ENCODE measurements at places on chromosomes 2 and 18.

- DNase-seq, result peak; percentile 49
These were observed 194.1 kb downstream of the SS18 start for GRCh38 chr18:25896178-25896780.

GRCh38 chr18:5678779-5679406 is 135.1 kb upstream of the EPB41L3 start:
- DNase-seq, result no peak

DNA sequence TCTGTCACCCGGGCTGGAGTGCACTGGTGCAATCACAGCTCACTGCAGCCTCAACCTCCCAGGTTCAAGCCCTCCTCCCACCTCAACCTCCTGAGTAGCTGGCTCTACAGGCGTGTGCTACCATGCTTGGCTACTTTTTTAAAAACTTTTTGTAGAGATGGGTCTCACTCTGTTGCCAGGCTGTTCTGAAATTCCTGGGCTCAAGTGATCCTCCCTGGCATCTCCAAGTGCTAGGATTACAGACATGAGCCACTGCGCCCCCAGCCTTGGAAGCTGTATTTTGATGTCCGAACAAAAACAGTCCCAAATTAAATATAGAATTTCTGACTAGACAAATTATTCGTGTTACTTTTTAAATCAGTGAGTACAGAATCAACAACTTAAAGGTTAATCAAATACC is 97.4 kb downstream of the ZNF516 start:
- DNase-seq, result no peak

DNA sequence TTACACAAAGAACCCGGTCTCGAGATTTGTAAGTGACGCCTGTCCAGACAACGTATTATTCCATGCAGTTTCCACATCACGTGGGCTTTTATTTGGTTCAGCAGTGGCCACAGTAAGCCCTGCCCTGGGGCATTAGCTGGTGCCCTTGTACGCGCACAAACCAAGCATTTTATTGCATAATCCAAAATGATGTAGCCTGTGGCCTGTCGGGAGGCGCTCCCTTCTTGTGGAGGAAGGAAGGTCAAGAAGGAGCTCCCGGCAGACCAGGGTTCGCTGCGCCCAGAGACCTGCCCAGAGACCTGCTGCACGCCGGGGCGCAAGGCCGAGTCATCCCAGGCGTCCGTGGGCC is 179.6 kb upstream of the ALKAL2 start:
- no peak for DNase-seq

DNA sequence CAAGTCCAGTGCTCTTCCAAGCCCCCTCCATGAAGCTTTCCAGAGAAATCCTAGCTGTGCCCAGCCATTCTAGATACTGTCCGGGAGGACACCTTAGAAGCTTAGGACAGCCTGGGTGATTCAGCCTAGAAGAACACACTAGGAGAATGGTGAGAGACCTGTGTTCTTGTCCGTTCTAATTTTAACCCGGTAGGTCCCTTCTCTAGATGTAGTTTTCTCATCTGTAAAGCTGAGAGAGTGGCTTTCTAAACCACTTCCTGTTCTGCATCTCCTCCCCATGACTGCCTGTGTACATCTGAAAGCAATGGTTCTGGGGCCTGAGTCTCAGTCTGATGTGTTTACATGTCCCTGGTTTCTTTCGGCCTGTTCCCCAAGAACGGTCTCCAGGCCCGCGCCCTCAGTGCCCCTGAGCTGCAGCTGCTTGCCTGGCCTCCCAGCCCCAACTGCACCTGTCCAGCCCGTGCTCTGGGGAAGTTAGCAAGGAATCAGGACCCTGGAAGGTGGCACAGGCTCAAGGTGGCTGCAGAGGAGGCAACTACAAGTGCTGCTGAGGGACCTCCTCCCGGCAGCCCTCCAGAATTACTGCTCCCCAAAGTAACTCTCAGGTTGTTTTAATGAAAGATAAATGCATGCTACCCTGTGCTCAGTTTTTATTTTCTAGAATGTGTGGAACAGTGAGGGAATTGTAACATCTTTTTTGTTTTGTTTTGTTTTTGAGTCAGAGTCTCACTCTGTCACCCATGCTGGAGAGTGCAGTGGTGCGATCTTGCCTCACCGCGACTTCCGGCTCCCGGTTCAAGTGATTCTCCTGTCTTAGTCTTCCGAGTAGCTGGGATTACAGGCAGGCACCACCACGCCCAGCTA is 105.9 kb downstream of the LBH start:
- no peak for DNase-seq

DNA sequence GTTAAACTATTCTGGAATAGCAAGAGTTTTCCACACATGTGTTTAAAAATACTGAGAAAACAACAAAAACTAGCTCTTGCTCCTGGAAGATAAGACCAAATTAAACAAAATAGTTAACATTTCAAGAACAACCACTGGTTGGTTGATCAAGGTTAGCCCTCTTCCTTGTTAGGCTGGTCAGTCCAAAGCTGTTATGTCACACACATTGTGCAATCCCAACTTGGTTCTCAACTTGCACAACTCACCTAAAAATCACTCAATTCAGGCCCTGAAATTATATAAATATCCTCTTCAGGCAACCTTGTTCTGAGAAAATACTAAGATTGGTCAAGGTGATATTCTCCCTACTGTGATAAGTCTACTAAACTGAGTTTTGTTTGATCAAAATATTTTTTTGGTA is 169.7 kb upstream of the LRP1B start:
- no peak for DNase-seq

DNA sequence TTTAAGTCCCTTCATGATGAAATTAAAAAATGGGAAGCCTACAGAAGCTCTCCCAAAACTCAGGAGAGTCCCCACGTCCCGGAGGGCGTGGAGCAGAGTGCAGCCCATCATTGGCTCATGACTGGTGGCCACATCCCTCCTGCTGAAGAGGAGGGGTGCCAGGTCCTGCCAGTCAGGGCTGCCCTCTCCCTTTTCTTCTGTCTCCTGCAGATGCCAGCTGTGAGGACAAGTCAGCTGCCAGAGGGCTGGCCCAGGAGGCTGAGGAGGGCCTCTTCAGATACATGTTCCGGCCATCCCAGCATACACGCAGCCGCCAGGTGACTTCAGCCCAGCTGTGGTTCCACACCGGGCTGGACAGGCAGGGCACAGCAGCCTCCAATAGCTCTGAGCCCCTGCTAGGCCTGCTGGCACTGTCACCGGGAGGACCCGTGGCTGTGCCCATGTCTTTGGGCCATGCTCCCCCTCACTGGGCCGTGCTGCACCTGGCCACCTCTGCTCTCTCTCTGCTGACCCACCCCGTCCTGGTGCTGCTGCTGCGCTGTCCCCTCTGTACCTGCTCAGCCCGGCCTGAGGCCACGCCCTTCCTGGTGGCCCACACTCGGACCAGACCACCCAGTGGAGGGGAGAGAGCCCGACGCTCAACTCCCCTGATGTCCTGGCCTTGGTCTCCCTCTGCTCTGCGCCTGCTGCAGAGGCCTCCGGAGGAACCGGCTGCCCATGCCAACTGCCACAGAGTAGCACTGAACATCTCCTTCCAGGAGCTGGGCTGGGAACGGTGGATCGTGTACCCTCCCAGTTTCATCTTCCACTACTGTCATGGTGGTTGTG is 2.6 kb downstream of the INHA start:
- DNase-seq, result no peak

- DNase-seq, result no peak
These were observed 423.3 kb downstream of the LRP1B start for GRCh38 chr2:141707486-141707885.

DNA sequence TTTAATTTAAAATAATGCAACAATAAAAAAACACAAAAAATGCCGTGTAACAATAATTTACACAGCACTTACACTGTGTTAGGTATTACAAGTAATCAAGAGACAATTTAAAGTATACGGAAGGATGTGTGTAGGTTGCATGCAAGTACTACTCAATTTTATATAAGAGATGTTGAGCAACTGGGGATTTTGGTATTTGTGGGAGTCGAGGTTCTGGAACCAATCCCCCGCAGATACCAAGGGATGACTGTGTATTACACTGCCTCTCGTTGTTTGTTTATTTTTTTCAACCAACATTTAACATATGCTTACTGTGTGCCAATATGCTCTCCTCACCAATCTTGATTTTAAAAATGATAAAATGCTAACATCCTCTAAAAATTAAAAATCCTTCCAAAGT is 24.8 kb downstream of the MAP3K2 start:
- DNase-seq, result no peak

- no peak for DNase-seq
These were observed 28.3 kb downstream of the MYO7B start for GRCh38 chr2:127563458-127564428.

GRCh38 chr2:105186967-105187498 is 54.5 kb upstream of the GPR45 start:
- no peak for DNase-seq

GRCh38 chr18:50155406-50155805 is 39.5 kb downstream of the MYO5B start:
- DNase-seq, result no peak

- DNase-seq, result peak; percentile 71
These were observed 945.3 kb downstream of the TRIB2 start for GRCh38 chr2:13662055-13662454.

DNA sequence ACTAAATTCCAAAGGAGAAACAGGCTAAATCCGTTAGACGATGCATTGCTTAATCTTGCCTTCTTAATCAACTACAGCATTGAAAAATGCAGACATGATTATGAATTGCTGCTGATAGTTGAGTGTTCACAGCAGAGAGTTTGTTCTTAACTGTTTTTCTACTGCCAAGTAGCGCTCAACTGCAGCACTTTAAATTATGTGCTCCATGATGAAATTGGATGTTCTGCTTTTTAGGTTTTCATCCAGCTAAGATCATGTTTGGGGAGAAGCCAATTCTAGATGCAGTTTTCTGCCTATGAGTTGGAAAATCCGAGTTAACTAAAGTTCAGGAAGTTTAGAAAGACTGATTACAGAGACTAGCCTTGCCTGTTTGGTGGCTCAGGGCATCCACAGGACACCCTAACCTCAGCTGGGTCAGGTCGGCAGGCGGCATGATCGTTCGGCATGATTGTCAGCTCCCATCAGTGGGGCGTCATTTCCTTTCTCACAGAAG is 119.4 kb upstream of the PIEZO2 start:
- DNase-seq, result no peak

GRCh38 chr2:240420206-240421104 is 15.0 kb upstream of the GPC1 start:
- DNase-seq, result no peak

DNA sequence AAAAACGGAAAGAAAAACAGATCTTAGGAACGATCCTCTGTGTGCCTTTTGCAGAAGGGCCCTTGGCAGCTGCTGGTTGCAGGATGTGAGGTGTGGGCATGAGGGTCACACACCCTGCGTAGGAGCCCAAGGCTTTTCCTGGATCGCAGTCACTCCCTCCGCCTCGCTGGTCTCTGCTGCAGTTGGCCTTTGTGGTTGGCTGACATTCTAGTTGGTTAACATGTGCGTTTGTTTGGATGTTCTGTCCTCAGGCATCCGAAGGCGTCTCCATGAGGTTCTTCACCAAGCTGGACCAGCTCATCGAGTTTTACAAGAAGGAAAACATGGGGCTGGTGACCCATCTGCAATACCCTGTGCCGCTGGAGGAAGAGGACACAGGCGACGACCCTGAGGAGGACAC is 61.7 kb downstream of the INPP5D start:
- DNase-seq, result no peak

- DNase-seq, result no peak
These were observed 356.7 kb downstream of the NYAP2 start for GRCh38 chr2:225756198-225756597.

DNA sequence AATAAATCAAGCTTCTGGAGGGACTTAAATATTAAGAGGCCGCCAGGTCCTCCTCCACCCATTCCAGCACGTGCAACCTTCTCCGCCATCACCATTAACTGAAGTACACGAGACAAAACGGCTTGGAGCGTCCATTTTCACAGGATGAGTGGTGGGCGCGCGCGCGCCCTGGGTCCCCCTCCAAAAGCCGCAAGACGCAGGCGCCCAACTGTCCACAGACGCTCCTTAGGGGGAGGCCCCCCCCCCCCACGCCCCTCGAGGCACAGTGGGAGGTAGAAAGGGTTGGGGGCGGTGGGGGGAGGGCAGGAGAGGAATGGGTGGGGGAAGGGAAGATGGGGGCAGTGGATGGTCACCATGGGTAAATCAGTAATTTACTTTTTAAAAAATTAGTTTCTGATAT is 10.5 kb upstream of the STAMBP start:
- DNase-seq, result no peak

DNA sequence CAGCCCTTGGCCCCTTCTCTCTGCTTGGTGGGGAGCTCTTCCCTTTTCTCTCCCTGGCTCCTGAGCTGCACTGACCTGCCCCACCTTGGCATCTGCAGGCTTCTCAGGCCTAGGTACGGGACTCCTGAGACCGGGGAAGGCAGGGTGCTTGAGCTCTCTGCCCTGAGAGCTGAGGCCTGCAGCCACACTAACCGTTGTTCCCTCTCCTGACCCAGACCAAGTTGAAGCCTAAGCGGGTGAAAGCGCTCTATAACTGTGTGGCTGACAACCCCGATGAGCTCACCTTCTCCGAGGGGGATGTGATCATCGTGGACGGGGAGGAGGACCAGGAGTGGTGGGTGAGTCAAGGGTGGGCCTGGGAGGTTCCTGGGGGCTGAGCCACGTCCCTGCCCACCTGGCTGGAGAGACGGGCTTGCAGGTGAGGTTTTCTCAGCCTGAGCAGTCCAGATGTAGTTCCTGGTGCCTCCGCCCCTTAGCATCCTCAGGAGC is 22.2 kb downstream of the ITGB1BP1 start:
- no peak for DNase-seq

DNA sequence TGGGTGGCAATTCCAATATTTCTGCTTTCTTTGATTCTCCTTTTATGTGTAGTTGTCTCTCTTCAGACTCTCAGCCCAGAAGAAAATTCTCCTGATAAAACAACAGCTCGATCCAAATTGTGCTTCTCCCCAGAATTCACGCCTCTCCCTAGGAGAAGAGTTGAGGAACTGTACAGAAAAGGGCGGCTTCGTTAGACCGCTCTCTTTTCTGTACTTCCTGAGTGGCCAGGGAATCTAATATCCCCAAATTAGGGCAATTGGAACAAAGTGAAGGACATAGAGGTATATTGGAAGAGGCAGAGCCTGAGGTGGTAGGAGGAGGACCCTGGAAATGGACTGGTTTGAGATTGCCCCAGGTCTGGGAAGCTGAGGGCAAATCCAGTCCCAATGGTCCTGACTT is 5.6 kb downstream of the ADCYAP1 start:
- DNase-seq, result no peak

DNA sequence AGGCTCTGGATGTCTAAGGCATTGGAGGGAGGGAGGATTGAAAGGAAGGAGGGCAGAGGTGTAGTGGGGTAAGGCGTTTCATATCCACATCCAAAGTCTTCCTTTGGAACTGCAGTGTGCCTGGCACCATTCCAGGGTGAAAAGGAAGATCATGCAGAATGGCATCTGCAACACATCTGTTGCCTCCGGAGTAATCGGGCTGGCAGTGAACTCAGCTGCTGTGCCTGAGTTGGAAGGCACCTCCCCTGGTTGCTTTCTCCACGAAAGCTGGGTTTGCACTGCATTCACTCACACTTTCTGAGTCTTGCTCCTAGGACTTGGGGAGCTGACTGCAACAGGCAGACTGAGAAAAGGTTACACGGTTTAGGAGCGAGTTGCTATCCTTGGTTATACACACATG is 30.3 kb upstream of the SEC11C start:
- DNase-seq, result peak; percentile 9

DNA sequence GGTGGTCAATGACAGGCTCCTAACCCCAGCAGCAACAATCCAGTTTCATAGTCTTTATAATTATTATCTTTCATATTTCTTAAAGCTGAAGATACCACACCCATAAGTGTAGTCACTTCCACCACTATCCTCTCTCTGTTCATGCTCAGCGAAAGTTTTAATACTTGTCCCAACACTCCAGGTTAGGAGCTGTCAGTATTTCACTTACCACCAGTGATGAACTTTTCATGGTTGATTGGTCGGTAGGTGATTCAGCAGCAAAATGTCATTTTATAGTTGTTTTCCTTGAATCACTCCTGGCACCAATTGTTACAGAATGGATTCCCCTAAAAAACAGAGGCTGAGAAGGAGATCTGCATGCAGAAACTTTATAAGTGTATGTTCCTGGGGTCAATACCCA is 324.9 kb downstream of the CCDC85A start:
- DNase-seq, result no peak

All from LHCN-M2 (cell line).